T-helper 2 cell treated with Interferon-gamma antibody and Interleukin-4, amounts not matched to agents 100 ng/mL and 5 ng/mL, for 36 hours (primary cell): ENCODE measurements at places on chromosomes 7 and 10. TPM values are rescaled to one million over a fixed set of nuclear protein-coding genes. Genes with fewer than 3 reads are reported as not detected.

TMEM140 gene
- 13.5 and 14.0 TPM in 2 replicates for total RNA-seq

ARHGAP12 gene
- 5.3 TPM in 2 replicates for total RNA-seq

BZW2 gene
- 53.6 and 59.9 TPM in 2 replicates for total RNA-seq

GIMAP4 gene
- total RNA-seq, result 198 TPM in 2 replicates

WBP1L gene
- total RNA-seq, result 26.6 and 27.7 TPM in 2 replicates

IKZF1 gene
- 473 and 486 TPM in 2 replicates for total RNA-seq

LIPJ gene
- 0.18 TPM in 1 of 2 replicates, not detected in the other for total RNA-seq

DUSP5 gene
- total RNA-seq, result 21.8 and 24.7 TPM in 2 replicates

BLNK gene
- not detected in 2 replicates for total RNA-seq

OPN4 gene
- not detected in 2 replicates for total RNA-seq

EGR2 gene
- 5.7 and 6.5 TPM in 2 replicates for total RNA-seq

LMTK2 gene
- total RNA-seq, result 13.0 and 14.3 TPM in 2 replicates

BMS1 gene
- 20.9 and 21.0 TPM in 2 replicates for total RNA-seq

ABCA13 gene
- 0.02 TPM in 1 of 2 replicates, not detected in the other for total RNA-seq

FAM13C gene
- not detected in 2 replicates for total RNA-seq

CAV1 gene
- total RNA-seq, result not detected in 2 replicates

ZNF425 gene
- total RNA-seq, result 1.2 and 1.4 TPM in 2 replicates

CLDN4 gene
- not detected in 2 replicates for total RNA-seq

TNRC18 gene
- total RNA-seq, result 46.0 and 51.4 TPM in 2 replicates

ADARB2 gene
- total RNA-seq, result not detected in 2 replicates

XRCC2 gene
- 19.9 and 20.2 TPM in 2 replicates for total RNA-seq

CRHR2 gene
- total RNA-seq, result not detected in 2 replicates

GARS1 gene
- 151 and 165 TPM in 2 replicates for total RNA-seq

PDGFA gene
- 1.0 and 1.6 TPM in 2 replicates for total RNA-seq

STMP1 gene
- total RNA-seq, result 22.8 and 23.9 TPM in 2 replicates
